Motor neuron (in vitro differentiated cells): ENCODE measurements at places on chromosomes 3 and 15.

GRCh38 chr3:4493941-4494894 is 1.1 kb downstream of the ITPR1 start:
- no peak for ATAC-seq

DNA sequence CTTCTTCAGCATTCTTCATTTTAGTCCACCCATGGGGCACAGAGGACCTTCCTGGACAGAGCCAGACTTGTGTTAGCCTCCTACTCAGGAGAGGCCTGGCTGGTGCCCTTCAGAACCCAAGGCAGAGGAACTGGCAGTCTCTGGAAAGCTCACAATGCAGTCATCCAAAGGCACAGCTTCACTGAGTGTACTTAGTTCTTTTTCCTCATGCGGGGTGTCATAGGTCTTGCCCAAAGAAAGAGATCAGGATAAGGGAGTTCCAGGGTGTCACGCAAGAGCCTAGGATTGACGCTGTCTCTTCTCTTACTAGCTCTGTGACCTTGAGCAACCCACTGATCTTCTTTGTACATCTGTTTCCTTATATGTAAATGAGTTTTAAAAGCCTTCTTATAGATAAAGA is 58.7 kb downstream of the CD200 start:
- no peak for ATAC-seq

GRCh38 chr3:183491109-183491922 is 62.9 kb upstream of the MCF2L2 start:
- ATAC-seq: no peak

- no peak for ATAC-seq
Observed at GRCh38 chr3:17399586-17399985, 342.8 kb downstream of the TBC1D5 start.

DNA sequence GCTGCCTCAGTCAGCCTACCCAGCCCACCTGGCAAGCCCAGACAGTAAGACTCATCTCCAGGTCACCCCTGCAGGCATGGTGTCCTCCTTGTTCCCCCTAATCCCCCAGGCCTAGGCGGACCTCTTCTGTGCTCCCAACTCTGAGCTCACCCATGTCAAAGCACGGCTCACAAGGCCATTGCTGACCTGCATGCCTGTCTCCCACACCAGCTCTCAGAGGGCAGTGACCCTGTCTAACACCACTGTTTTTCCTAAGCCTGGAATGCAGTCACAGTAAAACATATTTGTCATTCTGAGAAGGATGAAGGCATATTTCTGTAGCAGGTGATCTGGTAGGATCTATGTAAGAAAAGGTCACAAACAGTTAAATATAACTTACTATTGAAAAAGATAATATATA is 110.3 kb upstream of the HACD2 start:
- peak; percentile 59 for ATAC-seq
